ENCODE measurements at places on chromosomes 12 and 14.

DNA sequence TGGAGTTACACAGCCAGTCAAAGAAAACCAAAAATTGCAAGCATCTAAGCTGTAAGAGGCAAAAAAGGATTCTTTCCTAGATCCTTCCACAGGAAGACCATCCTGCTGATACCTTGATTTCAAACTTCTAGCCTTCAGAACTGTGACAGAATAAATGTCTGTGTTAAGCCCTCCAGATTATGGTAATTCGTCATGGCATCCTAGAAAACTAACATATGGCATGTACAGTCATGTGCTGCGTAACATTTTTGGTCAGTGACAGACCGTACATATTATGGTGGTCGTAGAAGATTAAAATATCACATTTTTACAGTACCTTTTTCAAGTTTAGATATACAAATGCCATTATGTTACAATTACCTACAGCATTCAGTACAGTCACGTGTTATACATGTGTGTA lies 660.9 kb upstream of the LMO3 start:
- DNase-seq: no peak

DNA sequence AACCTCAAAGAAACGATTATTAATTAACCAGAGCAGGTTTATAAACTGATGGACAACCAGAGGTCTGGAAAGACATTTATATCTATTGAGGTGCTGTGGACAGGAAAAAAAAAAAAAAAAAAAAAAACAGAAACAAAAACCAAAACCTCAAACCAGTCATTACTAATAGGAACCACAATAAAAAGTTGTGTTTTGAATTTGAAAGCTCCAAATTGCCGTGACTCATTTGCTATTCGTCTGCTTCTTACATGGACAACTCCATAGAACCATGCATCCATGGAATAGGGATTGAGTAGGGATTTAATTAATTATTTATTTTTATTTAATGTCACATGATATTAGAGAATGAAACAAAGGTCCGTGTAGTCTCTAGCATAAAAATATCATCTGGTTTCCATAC lies 134.1 kb upstream of the SSTR1 start:
- no peak for DNase-seq

GRCh38 chr12:53867216-53868012 lies 71.2 kb upstream of the HOXC13 start:
- no peak for DNase-seq

- no peak for DNase-seq
Observed at GRCh38 chr12:50613463-50613862, 108.7 kb downstream of the DIP2B start.

DNA sequence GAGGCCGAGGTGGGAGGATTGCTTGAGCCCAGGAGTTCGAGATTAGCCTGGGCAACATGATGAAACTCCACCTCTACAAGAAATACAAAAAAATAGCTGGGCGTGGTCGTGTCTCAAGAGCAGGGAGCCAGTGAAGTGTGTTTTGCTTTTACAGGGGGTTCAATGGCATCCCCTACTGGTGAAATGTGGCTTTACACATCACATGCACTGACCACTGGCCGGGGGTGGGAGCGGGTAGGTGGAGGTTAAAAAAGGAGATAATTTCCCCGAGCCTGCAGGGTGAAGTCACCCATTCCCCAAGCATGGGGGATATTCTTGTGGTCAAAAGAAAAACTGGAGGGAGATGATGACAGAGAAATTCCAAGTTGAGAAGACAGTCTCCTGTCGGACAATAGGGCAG lies 63.6 kb upstream of the PWP1 start:
- DNase-seq: peak; percentile 57

DNA sequence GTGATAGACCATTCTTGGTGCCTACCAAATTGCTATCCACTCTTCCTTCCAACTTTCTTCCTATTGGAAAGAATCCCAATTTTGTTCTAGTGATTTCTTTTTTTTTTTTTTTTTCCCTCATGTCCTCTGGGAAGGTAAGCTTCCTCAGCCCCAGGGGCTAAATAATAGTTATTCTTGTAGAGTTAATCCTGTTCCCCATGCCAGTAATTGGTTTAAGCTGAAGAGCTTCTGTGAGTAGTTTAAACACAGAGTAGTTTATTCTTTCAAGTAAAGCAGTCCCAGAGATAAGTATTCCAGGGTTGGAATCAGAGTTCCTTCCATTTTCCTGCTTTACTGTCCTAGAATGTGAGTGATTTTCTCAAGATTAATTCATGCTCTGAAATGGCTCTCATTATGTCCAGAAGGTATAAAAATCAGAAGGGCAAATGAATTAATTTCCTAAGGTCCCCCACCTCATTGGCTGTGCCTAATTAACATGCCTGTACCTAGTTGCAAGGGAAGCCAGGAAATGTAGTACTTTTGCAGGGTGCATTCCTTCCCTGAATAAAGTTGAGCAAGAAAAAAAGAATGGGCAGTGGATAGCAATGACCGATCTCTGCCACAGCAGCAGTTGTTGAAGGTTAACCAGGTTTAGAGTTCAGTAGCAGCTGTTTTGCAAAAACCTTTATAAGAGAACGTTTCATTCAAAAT lies 97.8 kb downstream of the PLEKHA5 start:
- DNase-seq: no peak

GRCh38 chr14:95102680-95103044 lies 54.7 kb downstream of the DICER1 start:
- DNase-seq: no peak

GRCh38 chr14:103057028-103057371 lies 349 bp downstream of the CDC42BPB start:
- peak; percentile 40 for DNase-seq

- no peak for DNase-seq
Observed at GRCh38 chr12:95740751-95741150, 49.8 kb downstream of the NTN4 start.

DNA sequence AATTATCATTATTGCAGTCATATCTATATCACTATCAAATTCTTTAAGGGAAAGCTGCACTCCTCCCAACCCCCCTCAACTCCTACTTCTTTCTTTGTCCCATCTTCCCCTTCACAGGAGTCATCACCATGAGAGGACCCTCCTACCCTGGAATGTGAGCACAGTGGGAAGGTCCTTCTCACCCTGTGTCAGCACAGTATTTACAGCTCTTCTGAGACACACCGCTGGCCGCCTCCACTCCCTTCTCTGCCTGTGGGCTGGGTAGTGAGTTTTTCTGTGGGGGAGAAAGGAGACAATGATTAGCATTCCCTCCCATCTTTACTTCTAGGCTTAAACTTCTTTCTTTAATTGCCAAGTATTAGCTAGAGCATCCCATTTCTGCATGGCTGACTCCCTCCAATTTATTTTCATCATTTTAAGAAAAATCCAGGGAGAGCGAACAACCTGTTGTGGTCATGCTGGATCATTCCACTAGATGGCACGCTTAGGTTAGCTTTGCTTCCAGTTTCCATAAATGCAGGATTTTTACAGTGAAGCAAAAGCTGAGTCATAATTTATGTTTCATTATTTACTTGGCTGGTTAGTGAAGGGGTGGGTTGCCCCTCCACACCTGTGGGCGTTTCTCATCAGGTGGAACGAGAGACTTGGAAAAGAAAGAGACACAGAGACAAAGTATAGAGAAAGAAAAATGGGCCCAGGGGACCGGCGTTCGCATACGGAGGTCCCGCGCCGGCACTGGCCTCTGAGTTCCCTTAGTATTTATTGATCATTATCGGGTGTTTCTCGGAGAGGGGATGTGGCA lies 188.5 kb downstream of the ALX1 start:
- peak; percentile 63 for DNase-seq

DNA sequence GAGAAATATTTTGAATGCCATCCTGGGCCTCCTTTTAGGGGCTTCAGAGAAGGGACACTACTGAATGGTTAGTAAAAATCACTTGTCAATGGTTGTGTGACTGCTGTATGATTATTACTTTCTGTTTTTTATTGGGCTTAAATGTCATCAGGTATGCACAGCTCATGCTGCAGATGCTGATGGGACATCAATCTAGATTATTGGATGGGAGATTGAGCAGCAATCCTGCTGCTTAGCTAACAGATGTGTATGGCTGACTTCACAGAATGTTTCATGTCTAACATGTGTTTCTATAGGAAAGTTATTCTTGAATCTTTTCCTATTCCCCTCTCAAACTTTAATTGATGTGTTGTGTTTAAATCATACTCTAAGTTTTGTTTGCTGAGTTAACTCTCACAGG lies 166.8 kb downstream of the RMST start:
- DNase-seq: no peak
